Right lung (tissue), 10 donors: ENCODE measurements at places on chromosomes 12 and 14. TPM values are rescaled to one million over a fixed set of nuclear protein-coding genes. Genes with fewer than 3 reads are reported as not detected.
A peak's percentile ranks its signal among the peaks of the same experiment; 100 is the strongest.

DNA sequence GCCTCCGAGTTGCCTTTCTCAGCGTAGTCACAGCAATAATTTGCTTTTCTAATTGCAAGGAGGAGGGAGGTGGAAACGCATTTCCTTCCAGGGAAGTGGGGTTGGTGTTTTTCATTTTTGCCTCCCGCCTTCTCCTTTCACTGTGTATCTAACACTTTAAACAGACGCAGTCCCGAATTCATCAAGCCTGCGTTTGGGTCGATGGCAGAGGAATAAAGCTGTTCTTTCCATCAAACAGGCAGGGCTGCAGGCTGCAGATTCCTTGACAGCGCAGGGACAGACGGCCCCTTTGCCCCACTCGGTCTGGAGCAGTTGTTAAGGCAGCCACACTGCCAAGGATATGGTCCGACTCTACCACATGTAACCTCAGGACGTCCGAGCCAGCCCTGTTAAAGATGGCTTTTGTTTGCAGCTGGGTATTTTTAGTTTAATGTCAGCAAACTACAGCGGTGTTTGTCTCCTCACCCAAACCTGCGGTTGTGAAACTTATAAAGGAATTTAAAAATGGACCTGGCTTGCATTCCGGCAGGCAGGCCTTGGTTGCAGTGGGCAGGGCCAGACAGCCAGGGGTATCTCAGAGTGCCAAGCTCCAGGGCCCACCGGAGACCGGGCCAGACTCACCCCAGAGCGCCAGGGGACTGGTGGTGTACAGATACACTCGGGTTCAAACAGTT lies 2.1 kb downstream of the CHST11 start:
- peak; percentile 12 for DNase-seq

Gene OR10G2
- polyA plus RNA-seq, result not detected

DNA sequence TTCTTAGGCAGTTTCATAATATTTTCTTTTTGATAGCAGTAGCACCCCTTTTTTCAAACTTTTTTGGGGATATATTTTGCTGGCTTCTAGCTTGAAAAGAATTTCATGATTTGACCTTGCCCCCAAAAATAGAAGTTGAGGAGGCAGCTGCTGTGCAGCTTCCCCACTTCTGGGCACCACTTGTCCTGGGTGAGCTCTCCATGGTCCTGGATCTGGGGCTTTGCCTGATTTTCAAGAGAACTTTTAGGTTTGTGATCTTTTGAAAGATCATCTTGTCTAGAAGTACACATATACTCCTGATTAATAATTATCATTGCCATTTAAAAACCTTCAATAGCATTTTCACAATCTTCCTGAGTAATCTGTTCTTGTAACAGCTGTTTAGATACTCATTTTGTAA lies 271.6 kb downstream of the NPAS3 start:
- no peak for DNase-seq

- DNase-seq, result peak; percentile 67
These were observed 15.2 kb upstream of the CLIP1 start for GRCh38 chr12:122437656-122438121.

- no peak for DNase-seq
These were observed 33.4 kb downstream of the PPP1R12A start for GRCh38 chr12:79901506-79901905.

DNA sequence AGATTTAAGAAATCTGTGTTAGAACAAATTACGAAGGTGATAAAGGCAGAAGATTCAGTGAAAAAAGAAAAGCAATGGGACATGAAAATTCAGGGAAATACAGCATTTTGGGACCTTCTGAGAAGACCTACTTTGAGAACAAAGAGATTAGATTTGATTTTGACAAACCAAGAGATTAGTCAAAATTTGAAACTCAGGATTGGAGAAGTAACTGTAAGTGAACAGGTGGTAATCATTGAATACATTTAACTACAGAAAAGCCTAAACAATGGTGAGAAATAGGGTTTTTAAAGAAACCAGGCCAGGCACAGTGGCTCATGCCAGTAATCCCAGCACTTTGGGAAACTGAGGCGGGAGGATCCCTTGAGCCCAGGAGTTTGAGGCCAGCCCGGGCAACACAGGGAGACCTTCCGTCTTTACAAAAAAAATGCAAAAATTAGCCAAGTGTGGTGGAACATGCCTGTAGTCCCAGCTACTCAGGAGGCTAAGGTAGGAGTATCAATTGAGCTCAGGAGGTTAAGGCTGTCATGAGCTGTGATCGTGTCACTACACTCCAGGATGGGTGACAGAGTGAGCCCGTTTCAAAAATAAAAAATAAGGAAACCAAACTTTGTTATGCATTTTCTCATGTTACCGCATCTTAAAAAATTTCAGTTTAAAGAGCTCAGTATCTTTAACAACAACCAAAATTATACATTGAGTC lies 8.9 kb upstream of the SAV1 start:
- DNase-seq, result no peak

GRCh38 chr12:115998119-115998633 lies 279.3 kb downstream of the MED13L start:
- DNase-seq, result peak; percentile 31

DNA sequence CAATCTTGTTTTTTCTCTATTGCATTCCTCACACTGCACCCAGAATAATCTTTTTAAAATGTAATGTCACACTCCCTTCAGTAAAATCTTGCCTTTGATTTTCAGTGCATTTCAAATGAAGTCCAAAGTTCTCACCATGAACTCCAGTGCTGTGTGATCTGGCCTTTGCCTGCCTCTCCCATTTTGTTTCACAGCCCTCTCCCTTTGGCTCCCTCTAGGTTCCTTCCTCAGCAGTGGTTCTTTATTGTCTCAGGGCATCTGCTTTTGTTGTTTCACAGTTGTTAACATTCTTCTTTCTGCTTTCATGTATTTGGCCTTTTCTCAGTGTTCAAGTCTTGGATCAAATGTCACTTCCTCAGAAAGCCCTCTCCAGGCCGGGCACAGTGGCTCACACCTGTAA lies 84.5 kb upstream of the AMN1 start:
- no peak for DNase-seq

Gene AMN
- 0.63 TPM for polyA plus RNA-seq

Gene EIF2S3B
- polyA plus RNA-seq, result 1.3 TPM

Gene CD163
- polyA plus RNA-seq, result 13.0 TPM

DNA sequence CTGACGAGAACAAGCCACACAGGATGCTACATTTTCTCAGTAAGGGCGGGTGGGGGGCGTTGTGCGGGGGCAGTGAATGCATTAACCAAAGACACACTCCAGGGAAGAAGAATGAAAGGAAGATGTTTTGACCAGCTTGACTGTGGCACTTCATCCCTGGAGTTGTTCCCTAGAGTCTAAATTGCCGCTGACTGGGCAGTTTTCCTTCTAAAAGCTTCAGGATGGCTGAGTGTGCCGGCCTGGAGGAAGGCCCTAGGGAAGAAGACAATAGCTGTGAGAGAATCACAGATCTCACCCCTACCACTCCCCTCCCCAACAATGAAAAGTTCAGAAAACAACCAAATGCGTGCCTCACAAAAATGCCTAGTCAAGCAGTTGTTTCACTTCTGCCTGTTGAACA lies 67.2 kb downstream of the NKX2-1 start:
- no peak for DNase-seq

DNA sequence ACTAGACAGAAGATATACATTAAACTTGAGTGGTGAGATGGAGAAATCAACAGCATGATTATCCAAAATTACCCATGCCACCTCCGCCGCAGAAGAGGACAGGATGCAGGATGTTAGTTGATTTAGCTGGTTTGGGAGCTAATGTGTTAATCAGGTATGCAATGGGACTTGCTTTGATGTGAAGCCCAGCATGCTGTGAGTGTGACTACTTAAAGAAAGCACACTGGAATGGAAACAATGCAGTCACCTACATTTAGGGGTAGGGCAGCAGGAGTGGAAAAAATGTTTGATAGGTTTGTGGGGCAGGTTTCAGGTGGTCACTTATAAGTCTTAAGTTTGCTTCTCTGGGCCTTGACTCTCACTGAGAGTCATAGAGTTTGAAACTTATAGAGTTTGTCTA lies 170.0 kb upstream of the DAAM1 start:
- no peak for DNase-seq

DNA sequence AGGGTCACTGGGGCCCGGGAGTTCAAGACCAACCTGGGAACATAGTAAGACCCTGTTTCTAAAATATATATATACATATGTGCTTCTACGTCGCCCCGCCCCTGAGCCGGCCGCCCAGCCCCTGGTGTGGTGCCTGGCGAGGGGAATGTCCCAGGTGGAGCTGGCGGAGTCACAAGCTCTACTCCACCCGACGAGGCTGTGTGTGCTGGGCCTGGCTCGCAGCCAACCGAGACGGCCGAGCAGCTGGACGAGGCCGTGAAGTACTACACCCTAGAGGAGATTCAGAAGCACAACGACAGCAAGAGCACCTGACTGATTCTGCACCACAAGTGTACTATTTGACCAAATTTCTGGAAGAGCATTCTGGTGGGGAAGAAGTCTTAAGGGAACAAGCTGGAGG lies 22.1 kb upstream of the ITPK1 start:
- no peak for DNase-seq

Gene RASSF3
- polyA plus RNA-seq, result 26.1 TPM

DNA sequence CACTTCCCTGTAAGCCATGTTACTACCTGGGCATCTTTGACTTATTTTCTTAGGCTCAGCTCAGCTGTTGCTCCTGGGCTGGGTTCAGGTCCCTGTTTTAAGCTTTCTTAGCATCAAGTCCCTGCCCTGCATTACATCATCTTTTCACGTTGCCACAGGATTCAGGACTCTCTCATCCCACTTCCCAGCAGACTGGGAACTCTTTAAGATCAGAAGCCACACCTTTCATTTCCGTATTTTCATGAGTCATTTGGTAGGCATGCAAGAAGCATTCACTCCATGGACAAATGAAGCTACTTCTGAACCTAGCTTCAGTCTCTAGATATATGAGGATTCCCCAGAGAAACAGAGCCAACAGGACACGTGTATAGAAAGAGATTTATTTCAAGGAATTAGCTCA lies 726.8 kb downstream of the VRK1 start:
- DNase-seq, result no peak

DNA sequence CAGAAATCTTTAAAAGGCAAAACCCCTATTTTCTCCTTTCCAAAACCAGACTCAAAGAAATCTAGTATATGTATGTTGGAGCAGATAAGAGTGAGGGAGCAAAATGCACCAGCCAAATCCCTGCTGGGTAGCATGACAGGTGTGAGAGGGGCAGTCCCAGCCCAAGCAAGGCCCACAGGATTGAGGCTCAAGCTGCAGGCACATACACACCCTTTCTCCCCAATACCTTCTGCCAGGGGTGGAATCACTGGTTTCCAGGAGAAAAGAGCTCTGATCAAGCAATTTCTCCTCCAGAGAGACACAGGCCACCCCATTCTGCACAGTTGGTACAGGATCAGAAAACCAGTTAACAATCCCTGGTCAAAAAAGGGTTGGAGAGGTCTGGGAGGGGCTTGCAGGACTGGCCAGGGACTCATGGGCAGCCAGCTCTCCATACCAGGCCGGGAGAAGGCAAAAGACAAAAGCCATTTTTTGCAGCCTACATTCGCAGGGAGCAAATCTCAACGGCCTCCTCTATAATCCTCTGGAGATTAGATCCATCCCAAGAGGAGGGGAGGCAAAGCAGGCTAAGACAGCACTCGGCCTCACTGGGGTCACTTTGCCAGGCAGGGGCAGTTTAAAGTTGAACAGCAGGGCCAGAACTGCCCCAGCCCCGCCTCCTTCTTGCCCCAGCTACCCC lies 2.1 kb downstream of the KMT2D start:
- no peak for DNase-seq

DNA sequence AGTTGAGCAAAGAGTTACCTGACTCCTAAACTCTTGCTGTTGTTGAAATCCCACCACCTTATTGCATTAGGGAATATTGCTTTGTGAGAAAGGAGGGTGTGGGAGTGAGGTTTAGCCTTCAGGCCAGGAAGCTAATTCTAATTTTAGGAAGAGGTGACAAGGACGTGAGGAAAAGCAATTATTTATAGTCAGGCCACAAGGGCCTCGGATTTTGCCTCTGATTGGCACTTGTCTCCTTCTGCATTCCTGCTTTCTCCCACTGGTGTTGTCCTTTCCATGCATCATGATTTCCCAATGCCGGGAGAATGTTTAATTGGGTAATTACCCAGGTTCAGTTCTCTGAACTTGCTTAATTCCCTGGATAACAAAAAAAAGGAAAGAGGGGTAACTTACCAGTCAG lies 37.9 kb upstream of the SLC38A2 start:
- no peak for DNase-seq

GRCh38 chr14:52844262-52845060 lies 53.1 kb upstream of the GNPNAT1 start:
- DNase-seq, result no peak

DNA sequence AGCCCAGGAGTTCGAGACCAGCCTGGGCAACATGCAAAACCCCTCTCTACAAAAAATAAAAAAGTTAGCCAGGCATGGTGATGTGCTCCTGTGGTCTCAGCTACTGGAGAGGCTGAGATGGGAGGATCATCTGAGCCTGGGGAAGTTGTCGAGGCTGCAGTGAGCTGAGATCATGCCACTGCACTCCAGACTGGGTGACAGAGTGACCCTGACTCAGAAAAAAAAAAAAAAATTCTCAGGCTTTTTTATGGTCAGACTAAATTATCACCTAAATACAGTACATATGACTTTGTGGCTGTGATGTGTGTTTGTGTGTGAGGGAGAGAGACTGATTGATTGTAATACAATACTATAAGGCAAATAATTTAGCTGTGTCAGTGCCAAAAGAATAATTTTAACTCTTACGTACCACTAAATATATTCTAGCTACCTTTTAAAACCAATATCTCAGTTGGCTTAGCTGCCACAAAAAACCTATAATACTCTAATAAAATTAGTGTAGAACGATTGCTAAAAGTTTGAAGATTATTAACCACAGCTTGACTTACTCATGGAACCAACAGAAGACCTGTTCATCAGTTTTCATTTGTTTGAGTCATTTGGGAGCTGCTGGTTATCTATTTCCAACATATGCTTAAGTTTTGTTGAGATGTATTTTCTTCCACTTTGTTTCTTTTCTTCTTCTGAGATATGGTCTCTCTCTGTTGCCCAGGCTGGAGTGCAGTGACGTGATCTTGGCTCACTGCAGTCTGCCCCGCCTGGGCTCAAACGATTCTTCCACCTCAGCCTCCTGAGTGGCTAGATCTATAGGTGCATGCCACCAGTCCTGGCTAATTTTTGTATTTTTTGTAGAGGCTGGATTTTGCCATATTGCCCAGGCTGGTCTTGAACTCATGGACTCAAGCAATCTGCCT lies 58.0 kb downstream of the DIP2B start:
- DNase-seq, result no peak

Gene LRRK2
- 5.4 TPM for polyA plus RNA-seq

Gene ALG10B
- 12.4 TPM for polyA plus RNA-seq

Gene PLEKHG7
- polyA plus RNA-seq, result 0.69 TPM

GRCh38 chr12:132389526-132390286 lies 60.3 kb upstream of the GALNT9 start:
- DNase-seq, result no peak

- DNase-seq, result no peak
These were observed 40.8 kb upstream of the DCD start for GRCh38 chr12:54689034-54689372.

DNA sequence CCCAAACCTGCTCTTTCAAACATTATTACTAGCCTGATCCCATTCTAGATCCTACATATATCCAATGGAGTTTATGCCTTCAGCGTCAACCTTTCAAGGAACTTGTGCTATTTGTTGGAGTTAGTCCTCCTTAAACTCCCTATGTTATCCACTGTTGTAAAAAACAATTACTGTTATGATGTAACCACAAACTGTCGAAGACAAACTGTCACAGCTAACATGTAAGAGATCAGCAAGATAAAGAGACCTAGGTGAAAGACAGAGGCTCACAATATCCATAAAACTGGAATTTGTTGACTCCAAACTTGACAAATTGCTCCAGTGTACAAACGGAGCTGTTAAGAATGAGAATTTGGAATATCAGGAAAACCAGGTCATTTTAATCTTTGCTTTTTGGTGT lies 70.7 kb downstream of the CDK17 start:
- no peak for DNase-seq

Gene TNS2
- polyA plus RNA-seq, result 96.5 TPM

GRCh38 chr14:58876608-58877007 lies 238.8 kb downstream of the DACT1 start:
- DNase-seq, result peak; percentile 70
